ENCODE measurements at places on chromosomes 11 and 22. TPM values are rescaled to one million over a fixed set of nuclear protein-coding genes. Genes with fewer than 3 reads are reported as not detected.

DNA sequence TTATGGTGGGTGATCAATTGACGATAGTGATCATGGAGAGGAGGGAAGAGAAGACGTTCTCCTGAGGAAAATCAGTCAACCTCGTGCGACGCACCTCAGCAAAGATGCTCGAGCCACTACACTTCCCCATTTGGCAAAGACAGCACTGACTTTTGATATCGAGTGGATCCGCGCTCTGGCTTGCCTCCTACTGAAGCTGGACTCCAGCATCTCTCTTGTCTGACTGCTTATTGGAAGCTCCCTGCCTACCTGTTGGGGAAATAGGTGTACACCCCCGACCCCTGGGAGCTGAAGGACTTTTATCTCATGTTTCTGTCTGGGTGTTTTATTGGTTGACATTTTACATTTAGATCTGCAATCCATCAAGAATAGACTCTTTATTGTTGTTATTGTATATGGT, 476.8 kb upstream of the B3GAT1 start:
- no peak for DNase-seq

Gene TP53I11
- 9.1 TPM for total RNA-seq

Gene SHISAL1
- total RNA-seq: not detected

Gene VWCE
- 12.4 TPM for total RNA-seq

DNA sequence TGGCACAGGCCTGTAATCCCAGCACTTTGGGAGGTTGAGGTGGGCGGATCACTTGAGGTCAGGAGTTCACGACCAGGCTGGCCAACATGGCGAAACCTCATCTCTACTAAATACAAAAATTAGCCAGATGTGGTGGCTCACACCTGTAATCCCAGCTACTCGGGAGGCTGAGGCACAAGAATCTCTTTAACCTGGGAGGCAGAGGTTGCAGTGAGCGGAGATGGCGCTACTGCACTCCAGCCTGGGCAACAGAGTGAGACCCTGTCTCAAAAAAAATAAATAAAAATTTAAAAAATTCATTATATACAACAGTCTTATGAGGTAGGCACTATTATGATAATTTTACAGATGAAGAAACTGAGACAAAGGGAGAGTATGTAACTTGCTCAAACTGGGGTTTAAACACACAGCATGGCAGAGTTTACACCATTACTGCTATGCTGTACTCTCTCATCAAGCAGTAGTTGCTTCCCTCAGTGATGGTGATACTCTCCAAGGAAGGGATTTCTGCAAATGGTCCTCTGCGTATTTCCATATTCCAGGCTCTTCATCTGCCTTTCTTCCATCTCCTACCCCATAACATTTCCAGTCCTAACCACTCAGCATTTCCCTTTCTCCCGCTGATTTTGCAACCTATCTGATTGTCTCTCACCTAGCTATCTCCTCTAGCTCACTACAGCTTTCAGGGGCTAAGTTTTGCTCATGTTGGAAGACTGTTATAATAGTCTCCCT, 95.3 kb downstream of the CCDC83 start:
- DNase-seq: no peak

Gene TNNT3
- 1.2 TPM for total RNA-seq

Gene MMP13
- total RNA-seq: not detected

GRCh38 chr11:8327761-8328192, 64.1 kb upstream of the LMO1 start:
- DNase-seq: no peak

DNA sequence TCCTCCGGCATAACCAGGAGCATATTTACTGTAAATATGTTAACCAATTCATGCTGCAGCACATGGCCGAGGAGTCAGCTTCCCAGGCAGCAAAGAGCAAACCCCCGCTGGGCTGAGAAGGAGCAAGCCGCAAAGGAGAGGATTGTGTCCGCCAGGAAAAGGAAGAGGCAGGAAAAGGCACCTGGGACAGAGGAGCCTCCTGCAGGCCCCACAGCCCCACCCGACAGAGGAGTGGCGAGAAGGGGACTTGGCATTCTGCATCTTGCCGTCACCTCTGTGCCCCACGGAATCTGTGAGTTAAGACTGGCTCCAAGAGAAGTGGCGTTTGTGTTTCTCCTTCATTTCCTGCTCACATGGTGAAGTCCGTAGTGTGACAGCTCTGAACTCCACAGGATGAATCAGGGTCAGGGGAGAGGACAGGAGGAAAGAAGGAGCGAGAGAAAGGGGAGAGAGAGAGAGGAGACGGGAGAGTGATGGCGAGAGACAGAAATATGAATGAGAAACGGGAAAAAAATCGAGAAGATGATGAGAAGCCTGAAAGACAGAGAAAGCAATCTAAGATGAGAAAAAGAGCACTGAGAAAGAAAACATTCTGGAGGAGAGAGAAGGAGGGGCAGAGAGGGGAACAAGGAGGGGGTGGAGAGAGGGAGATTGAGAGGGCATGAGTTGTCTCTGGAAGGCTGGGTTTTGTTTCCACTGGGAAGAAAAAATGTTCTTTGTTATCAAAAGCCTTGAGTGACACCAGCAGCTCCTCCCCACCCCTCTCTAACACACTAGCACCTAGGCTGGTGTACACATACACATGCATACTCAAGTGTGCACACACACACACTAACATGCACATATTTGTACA, 489.6 kb downstream of the MN1 start:
- no peak for DNase-seq

Gene RPS6KB2
- total RNA-seq: 83.1 TPM

DNA sequence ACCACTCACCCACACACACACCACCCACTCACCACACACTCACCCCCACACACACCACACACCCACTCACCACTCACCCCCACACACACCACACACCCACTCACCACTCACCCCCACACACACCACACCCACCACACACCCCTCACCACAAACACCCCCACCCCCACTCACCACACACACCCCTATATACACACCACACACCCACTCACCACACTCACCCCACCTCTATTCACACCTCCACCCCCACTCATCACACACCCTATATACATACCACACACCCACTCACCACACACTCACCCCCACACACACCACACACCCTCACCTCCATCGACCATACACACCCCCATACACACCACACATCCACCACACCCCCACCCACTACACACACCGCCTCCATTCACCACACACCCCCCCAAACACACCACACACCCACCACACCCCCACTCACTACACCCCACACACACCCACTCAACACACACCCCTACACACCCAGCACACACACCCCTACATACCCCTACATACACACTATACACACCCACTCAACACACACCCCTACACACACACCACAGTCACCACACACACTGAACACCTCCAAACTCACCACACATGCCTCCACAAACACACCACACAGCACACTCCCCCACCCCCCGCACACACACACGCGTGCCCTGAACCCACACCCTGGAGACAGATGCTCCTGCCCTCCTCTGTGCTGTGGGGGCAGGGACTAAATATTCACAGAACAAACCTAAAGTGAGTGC, 19.0 kb upstream of the TTLL12 start:
- DNase-seq: no peak

GRCh38 chr11:73969991-73970800, 12.4 kb downstream of the UCP2 start:
- DNase-seq: peak; percentile 69

GRCh38 chr11:117117681-117118080, 19.5 kb upstream of the SIK3 start:
- DNase-seq: no peak

DNA sequence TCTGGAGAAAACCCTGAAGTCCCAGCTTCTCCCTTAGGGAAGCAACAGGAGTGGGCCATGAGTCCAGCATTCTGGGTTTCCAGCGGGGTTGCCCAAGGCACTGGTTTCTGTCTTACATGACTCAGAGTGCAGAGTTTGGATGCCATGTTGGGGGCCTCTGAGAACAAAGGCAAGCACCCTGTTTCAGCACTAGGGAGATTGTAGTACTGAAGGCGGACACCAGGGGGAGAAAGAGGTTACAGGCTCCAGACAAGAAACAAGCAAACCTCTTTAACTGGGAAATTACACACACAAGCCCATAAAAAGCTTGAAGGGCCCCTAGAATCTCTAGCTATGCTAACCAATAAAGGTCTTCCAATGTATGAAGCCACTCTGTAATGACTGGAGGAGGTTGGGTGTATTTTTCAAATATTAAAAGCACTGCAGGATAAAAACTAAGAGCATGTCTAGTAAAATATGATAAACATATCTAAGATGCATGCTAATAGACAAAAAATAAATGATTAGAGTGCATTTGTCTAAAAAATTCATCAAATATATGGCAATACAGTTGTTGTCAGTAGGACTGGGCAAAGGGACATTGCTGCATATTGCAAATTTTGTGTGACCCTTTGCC, 7.1 kb downstream of the MS4A6E start:
- DNase-seq: peak; percentile 87

GRCh38 chr11:19525276-19525675, 187.4 kb upstream of the NAV2 start:
- DNase-seq: no peak

DNA sequence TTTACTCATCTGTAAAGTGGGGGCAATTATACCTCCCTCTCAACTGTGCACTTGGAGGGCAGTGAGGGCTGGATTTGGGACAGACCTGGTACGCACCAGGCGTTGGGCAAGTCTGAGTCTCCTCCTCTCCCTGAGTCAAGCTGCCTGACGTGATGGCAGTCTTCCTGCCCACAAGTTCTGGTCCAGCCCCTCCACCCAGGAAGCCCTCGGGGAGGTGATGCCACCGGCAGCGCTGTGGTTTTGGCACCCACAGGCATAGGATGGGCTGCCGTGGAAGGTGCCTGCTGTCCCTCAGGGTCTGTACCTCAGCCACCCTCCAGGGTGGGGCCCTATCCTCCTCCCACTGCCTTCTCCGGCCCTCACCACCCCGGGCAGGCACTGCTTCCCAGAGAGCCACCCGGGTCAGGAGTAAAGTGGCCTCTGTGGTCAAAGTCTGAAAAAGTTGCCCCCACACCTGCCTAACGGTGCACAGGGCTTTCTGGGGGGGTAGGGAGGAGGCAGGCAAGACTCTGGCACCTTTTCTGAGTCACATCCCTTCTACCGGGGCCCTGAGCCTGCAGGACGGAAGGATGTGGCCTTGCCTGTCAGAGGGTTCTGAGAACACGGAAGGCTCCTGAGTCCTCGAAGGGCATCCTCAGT, 6.5 kb upstream of the APOBEC3H start:
- peak; percentile 94 for DNase-seq

- DNase-seq: no peak
Measured at GRCh38 chr11:93196816-93197379, 893 bp downstream of the SLC36A4 start.

Gene ANO1
- total RNA-seq: not detected

DNA sequence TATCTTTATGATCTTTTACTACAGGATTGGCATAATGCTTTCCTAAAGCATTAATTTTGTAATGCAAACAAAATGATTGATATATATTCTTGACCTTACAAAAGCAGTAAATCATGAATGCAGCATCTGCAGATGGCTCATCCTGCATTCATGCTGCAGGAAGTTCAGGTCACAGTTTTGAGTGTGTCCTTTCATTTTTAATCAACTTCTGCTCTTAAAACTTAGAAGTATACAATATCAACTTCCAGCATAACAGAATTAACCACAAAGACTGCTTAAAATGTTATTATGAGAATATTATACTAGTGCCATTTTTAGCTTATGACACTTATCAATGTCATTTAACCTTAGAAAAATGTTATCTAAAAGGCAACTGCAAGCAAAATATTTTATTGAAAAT, 54.0 kb downstream of the SLC36A4 start:
- no peak for DNase-seq

- no peak for DNase-seq
Measured at GRCh38 chr22:44999687-45000086, 10.1 kb downstream of the PHF21B start.

GRCh38 chr22:42375982-42376381, 56.2 kb downstream of the NFAM1 start:
- no peak for DNase-seq

DNA sequence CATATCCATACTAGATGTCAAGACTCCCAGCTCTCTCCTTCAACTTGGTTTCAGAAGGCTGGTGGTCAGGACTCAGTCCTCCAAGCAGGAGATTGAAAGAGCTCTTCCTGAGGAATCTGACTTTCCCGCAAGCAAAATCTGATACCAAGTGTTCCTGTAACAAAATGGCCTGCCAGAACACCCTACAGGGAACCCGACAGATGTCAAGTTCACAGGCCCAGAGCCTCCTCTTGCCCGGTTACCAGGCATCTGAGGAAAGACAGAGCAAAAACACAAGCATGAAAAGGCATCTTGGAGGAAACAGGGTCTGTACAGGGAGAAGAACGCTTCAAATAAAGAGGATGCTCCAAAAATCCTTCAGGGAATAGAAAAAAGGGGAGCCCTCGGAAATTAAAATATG, 8.7 kb upstream of the KCNJ5 start:
- DNase-seq: no peak

DNA sequence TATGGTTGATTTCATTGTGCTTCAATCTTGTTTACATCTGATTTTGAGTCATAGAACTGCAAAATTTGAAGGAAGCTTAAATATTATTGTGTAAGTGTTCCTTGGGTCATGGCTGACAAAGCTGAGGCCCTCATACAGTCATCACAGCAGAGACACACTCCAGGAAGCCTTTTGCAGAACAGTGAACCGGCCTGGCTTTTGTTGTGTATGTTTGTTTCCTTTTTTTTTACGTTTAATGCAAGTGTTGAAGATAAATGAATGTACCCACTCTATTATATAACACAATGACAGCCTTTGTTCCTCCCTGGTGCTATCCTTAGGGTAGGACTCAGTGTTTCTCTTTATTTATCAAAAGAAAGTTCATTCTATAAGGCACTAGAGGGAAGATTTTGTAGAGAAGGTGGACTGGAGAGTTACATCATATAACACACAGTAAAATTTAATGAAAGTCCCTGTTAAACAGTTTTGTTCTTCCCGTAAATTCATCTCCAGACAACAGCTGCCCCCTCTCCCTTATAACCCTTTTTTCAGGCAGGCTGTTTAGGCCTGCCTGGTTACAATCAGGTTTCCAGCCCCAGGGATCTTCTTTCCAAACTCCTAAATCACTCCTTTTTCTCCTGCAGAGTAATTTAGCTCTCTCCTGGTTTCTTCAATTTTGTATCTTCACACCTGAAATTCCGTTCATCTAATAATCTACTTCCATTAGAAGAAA, 34.3 kb upstream of the CSTF3 start:
- DNase-seq: no peak

DNA sequence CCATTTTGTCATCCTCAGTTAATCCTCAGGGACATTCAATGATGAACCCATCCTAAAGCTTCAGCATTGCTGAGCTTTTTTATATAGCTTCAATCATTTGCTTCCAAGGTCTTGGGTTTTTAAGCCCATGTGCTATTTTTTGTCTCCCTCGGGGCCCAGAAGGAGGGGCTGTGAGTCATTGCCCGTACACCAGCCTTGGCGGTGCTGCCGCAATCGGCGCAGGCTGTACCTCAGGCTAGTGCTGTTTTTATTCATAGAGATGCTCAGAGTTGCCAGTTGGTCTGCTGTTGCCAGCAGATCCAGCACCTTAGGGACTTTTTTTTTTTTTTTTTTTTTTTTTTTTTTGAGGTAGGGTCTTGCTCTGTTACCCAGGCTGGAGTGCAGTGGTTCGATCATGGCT, 35.5 kb downstream of the ACO2 start:
- no peak for DNase-seq
